ENCODE measurements at places on chromosomes 16 and 17.

DNA sequence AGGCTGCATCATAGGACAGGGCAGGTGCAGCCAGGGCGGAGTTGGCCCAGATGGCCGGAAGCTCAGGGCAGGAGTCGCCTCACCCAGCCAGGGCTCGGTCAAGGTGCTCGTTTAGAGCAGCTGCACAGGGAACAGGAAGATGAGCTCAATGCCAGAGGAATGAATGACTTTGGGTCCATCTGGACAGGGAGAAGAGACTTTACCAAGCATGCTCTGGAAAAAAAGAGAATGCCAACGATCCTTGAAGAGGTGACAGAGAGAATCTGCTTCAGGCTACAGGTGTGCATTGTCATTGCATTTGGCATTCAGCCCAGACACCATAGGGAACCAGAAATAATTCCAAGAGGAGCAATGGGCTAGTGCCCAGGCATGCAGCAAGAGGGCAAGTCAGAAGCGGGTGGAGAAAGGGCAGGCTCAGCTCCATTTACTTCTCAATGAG is 6.7 kb upstream of the MPP3 start:
- DNase-seq = no peak

GRCh38 chr17:50719924-50720794 is 756 bp downstream of the LUC7L3 start:
- DNase-seq = no peak

- no peak for DNase-seq
These were observed 31.1 kb downstream of the TPSG1 start for GRCh38 chr16:1193825-1194581.

GRCh38 chr17:58669853-58670252 is 22.0 kb downstream of the TEX14 start:
- no peak for DNase-seq

GRCh38 chr17:49775546-49776260 is 11.8 kb upstream of the FAM117A start:
- DNase-seq = no peak

GRCh38 chr17:76704805-76705204 is 6.0 kb downstream of the MXRA7 start:
- DNase-seq = no peak

DNA sequence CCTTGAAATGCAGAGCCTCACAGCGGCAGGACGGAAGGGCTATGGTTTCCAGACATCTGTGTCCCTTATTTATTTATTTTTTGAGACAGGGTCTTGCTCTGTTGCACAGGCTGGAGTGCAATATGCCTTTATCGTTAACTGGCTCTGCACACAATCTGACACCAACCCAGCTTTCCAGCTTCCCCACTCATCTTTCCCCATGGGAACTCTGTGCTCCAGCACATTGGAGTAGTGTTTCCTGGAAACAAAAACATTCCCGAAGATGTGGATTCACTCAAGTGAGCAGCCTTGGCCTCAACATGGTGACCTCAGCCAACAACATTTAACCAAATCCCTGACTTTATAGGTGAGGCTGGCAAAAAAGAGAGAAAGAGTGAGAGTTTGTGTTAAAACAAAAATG is 307.1 kb downstream of the TMEM114 start:
- no peak for DNase-seq

DNA sequence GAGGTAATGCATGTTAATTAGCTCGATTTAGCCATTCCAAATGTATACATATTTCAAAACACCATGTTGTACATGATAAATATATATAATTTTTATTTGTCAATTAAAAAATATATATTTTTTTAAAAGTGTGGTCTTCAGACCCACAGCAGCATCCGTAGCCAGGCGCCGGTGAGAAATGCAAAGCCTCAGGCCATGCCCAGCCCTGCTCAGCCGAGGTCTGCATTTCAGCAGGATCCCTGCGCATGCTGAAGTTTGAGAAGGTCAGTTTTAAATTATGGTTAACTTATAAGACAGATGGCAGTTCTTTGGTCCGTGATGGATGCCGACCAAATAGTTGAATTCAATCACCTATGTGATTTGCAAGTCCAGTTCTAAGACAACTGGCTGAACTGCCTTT is 28.0 kb upstream of the TBX2 start:
- DNase-seq = no peak

GRCh38 chr17:28078341-28079229 is 36.1 kb downstream of the NLK start:
- no peak for DNase-seq

DNA sequence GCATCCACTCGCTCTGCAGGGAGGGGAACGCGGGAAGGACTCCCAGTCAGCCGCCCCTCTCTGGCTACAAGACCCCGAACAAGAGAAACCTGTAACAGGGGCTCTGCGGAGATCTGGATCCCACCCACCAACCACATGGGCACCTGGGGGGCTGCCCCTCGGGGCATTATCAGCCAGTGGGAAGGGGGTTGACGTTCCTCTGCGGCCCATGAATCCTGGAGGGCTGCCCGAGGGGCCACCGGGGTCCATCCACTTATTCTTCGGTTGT is 1.8 kb upstream of the PCGF2 start:
- no peak for DNase-seq

- DNase-seq = no peak
These were observed 12.5 kb upstream of the SLC13A2 start for GRCh38 chr17:28460901-28461300.

GRCh38 chr16:1282324-1282973 is 26.6 kb downstream of the TPSD1 start:
- DNase-seq = no peak

GRCh38 chr17:2041561-2042389 is at the start of gene OVCA2:
Gene OVCA2 (plus strand): TSS chr17:2042022. CDS start chr17:2042048, 26 bp downstream.
- DNase-seq = peak; percentile 95

DNA sequence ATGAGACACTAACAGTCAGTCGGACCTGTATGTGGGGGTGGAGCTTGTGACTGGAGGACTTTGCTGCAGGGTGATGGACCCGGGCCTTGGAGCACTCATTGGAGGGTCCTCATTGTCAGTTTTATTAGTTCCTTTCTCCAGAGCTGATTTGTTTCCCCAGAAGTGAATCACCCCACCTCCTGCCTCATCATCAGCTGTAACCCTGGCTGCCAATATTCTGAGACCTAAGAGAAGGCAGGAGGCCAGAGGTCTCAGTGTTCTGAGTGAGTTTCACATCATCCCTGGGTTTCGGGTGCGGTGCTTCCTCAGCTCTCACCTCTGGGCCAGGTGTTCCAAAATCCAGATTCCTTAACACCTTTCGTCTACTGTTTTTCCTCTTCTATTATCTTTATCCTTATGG is 49.9 kb upstream of the KIFC3 start:
- DNase-seq = no peak

DNA sequence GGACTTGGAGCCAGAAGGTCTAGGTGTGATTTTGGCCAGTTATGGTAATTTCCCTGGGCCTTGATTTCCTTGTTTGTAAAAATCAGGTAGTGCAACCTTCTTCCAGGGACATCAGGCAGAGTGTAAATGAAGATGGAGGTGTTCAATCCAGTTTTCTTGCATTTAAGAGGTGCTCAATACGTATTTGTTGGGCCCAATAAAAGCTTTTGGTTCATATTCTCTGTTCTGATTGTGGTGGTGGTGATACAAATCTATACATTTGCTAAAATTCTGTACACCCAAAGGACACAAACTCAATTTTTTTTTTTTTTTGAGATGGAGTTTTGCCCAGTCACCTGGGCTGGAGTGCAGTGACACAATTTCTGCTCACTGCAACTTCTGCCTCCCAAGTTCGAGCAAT is 6.0 kb downstream of the CD79B start:
- DNase-seq = no peak

DNA sequence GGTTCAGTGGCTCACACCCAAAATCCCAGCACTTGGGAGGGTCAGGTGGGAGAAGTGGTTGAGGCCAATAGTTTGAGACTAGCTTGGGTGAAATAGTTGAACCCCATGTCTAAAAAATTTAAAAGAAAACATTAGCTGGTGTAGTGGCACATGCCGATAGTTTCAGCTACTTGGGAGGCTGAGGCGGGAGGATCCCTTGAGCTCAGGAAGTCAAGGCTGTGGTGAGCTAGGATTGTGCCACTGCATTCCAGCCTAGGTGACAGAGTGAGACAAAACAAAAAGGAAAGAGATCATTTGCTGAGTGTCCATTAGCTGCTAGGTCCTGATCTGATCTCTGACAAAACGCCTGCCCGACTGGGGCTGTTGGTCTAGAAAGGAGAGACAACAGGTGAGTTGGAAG is 14.1 kb upstream of the DBNDD1 start:
- no peak for DNase-seq

DNA sequence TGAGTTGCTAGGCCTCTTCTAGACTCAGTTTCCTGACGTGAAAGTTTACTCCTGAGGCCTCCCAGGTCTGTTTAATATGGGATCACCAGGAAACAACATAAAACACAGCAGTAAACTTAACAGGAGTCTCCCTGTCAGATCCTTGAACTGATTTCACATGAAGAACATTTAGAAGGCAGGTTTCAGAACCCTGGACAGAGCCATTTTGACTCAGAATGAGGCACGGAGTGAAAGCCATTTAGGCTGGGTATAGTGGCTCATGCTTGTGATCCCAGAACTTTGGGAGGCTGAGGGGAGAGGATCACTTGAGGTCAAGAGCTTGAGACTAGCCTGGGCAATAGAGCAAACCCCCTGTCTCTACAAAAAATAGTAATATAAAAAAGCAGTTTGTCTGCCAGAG is 289.1 kb downstream of the CA10 start:
- no peak for DNase-seq

DNA sequence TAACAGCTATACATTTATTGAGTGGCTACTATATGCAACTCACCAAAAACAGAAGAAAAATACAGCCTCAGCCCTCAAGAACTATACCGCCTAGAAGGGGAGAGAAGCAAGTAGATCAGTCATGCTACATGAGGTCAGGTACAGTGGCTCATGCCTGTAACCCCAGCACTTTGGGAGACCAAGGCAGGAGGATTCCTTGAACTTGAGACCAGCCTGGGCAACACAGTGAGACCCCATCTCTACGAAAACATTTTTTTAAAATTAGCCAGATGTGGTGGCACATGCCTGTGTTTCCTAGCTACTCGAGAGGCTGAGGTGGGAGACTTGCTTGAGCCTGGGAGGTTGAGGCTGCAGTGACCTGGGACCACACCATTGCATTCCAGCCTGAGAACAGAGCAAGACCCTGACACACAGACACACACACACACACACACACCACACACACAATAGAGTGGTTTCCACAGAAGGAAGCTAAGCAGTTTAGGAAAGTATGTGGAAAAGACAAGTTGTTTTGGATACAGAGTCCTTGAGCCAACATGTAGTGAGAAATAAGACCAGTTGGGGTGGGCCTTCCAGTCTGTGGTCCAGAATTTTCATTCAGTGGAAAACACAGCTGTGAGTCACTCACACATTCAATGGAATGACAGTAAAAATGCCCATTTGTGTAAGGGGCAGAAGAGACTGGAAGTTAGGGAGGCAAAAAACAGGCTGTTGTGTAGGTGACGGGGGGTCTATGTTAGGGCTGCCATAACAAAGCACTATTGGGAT is 10.7 kb upstream of the SNTB2 start:
- DNase-seq = no peak

- DNase-seq = no peak
These were observed 114.4 kb downstream of the SEC14L1 start for GRCh38 chr17:77254951-77255825.

- no peak for DNase-seq
These were observed 4.0 kb downstream of the WNK4 start for GRCh38 chr17:42784409-42784808.

GRCh38 chr17:45681706-45682105 is 102.4 kb upstream of the CRHR1 start:
- no peak for DNase-seq

GRCh38 chr16:7086822-7087616 is 245.6 kb upstream of the RBFOX1 start:
- no peak for DNase-seq

DNA sequence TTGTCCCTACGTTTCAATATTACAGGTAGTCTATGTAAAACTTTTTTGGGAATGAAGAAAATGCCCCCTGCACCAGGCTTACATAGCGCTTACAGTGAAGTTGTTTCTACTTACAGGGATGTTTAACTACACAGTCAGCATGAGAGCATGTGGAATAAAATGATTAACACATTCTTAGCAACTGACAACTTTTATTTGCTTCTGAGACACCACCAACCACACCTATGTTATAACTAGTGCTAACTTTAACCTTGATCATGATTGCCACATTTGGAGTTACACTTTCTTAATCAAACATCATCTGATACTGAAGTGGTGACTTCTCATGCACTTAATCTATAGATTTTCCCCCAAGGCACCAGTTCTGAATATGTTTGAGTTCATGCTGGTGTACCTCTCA is 20.3 kb upstream of the ZNF267 start:
- no peak for DNase-seq

DNA sequence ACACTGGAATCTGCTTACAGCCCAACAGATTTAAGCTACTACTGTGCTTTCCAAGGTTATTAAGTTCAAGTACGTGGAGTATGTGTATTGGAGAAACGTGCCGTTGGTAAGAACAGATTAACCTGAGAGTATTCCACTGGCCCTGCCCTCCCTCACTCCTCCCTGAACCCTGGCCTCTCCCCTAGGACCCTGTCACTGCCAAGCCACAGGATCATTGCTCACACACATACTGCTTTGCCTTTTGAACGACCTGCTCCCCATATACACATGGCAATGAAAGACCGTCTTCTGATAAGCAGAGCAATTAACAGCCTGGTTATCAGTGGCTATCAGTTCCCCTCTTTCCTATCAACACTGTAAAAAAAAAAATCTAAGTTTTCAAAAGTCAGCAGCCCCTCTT is 458.9 kb upstream of the DYNLRB2 start:
- DNase-seq = no peak

GRCh38 chr16:4241928-4242283 is at the start of gene SRL:
Gene SRL (minus strand): TSS chr16:4242080. CDS start chr16:4242067, 13 bp downstream.
- DNase-seq = no peak

DNA sequence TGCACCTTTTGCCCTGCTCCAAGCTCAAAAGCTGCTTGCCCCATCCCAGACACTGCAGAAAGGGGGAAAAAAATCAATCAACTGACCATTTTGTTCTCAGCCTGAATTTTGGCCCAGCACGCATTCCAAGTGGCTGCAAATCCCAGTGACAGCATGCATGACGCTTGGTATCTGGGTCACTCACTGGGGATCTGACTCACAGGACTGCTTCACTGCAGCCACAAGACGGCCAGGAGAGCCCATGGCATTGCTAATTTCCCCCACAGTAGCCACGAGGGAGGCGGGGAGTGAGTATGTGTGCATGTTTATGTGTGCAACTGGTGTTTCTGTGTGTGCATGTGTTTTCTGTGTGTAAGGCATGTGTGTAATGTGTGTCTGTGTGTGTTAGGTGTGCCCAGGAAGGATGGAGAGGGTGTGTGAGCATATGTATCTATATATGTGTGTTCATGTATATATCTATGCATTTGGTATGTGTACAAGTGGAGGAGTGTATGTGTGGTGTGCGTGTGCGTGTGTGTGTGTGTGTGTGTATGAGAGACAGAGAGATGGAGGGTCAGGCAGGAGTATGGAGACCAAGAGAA is 33.8 kb downstream of the SDK2 start:
- no peak for DNase-seq

GRCh38 chr16:31182391-31182790 is 2.5 kb downstream of the FUS start:
- no peak for DNase-seq

DNA sequence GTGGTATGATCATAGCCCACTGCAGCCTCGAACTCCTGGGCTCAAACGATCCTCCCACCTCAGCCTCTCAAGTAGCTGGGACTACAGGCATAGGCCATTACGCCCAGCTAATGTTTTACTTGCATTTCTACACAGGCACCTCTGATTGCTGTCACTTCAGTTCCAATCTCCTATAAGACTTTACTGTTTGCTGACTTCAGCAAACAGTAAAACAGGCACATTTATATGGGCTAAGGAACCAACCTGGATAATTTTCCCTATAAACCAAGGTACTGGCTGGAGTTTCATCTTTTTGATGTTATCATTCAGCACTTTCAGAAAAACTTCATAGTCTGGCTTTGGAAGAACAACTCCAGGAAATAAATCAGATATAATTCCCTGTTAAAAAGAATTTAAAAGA is 114.2 kb downstream of the DNAH3 start:
- DNase-seq = no peak
